ENCODE measurements at places on chromosomes 11 and 22.

- DNase-seq: no peak
Observed at GRCh38 chr22:49381595-49382450, 445.9 kb downstream of the BRD1 start.

GRCh38 chr22:49423125-49423650 lies 404.5 kb downstream of the BRD1 start:
- no peak for DNase-seq

DNA sequence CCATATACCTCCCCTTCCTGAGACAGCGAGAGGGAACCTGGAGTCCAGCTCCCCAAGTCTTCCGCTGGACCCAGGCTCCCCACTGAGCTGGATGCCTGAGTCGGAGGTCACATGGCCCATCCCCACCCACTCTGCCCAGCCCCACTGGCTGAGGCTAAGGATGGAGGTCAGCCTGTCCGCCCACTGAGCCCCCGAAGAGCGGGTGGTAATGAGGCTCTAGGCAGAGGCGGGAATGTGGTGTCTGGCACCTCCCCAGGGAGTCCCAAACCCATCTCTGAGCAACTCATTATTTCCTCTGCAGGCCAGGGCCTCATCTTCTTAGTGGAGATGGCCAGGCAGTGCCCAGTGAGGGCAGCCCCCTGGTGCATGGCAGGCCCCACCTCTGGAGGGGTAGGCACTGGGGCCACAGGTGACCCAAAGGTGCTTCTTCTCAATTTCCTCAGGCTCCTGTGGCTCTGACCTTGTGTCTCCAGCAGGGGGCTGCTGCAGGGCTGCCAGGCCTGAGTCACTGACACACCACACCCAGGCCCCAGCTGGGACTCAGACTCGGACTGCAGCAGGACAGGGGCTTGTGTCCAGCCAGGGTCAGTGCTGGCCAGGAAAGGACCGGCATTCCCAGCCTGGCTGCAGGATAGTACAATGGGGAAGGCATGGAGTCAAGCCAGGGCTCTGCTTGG lies 10.2 kb upstream of the PDE2A start:
- DNase-seq: no peak

DNA sequence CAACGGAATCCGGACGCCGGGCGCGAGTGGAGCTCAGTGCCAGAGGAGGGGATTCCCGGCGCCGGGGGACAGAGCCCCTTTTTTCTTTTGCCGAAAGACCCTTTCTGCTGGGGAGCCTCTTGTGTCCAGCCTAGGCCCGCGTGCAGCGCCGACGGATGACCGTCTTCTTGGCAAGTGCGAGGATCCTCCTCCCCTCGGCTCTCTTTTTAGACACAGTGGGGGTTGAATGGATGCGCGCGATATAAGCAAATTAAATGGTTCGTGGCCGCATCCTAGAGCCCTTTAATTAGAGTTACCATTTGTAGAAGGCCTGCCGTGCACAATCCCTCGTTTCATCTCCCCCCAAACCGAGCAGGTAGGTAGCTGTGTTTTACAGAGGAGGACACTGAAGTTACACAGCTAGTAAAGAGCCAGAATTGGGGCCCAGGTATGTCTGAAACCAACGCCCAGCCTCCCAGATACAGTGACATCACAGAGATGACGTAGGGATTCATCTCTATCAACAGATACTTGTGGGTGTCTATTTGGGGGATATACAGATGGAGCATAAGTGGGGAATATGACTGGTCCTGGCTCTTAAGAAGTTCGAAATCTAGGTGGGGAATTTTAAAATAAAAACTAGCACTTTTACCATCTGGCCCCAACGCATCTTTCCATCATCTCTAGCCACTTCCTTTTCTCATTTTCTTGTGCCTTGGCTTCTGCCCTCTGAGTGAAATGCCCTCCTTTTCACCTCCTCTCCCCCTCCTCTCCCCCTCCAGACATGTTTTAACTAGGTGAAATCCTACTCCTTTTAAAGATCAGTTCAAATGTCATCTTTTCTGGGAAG lies 875 bp downstream of the TCP11L1 start:
- DNase-seq: no peak

- DNase-seq: no peak
Observed at GRCh38 chr22:19331474-19331873, 40.0 kb upstream of the CLTCL1 start.

GRCh38 chr11:40602866-40603552 lies 856.4 kb downstream of the LRRC4C start:
- no peak for DNase-seq

DNA sequence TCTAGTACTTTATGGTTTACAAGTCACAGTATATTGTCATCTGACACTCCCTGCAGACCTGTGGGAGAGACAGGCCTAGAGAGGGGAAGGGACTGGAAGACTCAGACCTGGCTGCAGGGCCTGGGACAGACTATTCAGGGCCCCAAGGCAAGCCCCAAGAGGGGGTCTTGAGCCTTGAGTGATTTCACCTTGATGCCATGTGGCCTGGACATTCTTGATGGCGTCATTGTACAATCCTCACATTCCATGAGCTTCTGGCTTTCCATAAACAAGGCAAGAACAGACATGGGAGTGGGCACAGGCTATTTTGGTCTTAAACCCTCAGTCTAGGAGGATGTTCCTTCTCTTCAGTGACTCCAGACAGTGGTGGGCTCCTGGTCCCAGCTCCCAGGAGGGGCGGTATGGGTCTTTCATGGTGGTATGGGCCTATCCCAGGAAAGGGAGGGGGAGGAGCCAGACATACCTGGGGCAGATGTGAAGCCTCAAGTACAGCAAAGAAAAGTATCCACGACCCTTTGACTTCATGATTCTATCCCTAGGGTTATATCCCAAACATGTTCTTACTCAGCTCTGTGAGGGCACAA lies 1.8 kb upstream of the TBC1D10A start:
- no peak for DNase-seq

- peak; percentile 9 for DNase-seq
Observed at GRCh38 chr11:17504330-17505107, 27.9 kb upstream of the ABCC8 start.

GRCh38 chr22:18062421-18062820 lies 15.4 kb upstream of the PEX26 start:
- no peak for DNase-seq

- no peak for DNase-seq
Observed at GRCh38 chr22:45154383-45154782, 9.3 kb upstream of the NUP50 start.

All from NCI-H1417 treated with DMSO at 0.1 percent for 48 hours (cell line).